ENCODE measurements at places on chromosomes 3 and 15.

DNA sequence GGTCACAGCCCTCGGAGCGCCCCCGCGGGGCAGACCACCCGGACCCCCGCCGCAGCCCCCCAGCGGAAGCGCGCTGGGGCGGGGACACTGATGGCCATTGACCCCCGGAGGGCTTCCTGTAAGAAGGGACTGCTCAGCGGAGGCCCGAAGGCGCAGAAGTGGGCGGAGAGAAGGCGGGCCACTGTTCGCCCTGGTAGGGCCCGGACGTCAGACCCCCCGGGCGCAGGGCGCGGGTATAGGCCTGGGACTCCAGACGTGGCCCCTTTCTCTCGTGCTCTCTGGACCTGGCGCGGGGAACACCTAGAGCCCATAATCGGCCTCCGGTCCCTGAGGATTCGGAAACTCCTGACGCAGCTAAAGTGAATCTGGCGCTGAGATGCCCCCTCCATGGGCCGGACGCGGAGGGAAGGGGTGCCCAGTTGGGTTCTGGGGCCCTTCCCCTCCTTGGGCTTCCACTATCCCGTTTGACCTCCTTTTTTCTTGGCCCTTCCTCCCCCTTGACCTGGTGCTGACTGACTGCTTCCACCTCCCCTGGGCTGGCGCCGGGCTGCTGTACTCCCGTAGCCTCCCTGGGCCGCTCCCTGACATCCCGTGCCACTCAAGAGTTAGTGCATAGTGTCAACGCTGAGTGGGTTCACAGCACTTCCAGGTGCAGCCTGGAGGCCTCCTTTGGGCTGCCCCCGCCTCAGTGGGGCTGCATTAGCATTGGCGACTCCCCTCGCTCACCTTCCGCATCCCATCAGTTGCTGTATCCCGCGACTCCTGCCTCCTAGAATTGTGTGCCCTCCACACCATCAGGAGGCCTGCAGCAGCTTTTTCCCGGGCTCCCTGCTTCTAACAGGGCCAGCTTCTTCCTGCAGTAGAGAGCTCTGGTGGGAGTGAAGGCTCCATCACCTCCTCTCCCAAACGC lies 694 bp downstream of the ABTB1 start:
- DNase-seq, result no peak

DNA sequence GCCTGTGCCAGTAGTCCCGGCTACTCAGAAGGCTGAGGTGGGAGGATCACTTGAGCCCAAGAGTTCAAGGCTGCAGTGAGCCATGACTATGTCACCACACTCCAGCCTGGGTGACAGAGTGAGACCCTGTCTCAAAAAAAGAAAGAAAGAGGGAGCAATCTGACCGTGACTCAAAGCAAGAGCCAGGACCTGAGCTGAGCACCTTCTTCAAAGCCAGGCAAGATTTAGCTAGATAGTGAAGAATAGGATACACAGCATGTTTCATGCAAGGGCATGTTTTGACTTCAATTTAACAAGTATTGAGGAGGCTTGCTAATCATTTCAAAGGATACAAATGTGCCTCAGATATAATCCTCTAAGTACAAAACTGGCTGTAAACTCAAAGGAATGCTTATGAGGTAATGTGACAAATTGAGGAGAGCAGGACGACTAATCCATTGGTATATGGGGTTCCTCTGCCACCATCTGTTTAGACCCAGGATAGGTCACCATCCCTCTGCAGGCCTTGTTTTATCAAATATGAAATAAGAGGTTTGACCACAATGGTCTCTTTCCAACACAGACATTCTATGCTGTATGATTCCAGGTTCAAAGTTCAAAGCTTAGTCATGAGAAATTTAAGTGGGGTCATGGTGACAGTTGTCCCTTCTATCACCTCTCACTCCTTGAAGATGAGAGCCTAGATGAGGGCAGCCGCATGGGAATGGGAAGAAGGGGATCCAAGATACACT lies 33.2 kb downstream of the RAB27A start:
- DNase-seq, result no peak

DNA sequence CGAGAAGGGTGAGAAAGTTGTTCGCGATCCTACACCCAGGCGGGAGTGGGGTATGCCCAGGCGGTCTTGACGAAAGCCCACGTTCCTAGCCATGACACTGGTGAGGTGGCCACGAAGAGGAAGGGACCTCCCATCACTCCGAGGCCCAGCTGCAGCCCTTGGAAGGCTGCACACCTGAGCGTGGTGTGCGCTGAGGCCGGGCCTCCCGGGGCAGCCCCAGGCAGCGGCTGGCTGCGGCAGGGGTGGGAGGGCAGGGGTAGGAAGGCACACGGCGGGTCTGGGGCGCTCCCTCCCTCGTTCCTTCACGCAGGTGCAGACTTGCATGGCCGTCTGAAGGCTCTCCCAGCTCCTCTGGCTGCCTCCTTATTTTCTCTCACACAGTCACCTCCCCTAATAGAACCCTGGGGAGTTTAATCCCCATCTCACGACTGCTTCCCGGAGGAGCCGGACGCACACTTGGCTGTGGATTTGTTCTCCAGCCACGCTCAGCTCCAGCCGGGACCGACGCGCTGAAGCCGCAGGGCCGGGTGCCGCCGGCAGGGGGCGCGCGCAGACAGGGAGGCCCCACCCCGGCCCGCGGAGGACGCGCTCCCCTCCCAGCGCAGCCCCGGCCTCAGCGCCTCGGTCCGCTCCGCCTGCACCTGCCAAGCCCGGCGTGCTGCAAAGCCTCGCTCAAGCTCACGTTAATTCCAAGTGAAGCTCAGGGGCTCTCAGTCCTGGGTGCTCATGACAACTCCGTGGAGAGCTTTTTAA lies 37.8 kb upstream of the MUC4 start:
- no peak for DNase-seq

- no peak for DNase-seq
Measured at GRCh38 chr3:152628496-152628895, 206.4 kb upstream of the P2RY1 start.

GRCh38 chr3:65888196-65888595 lies 150.5 kb downstream of the MAGI1 start:
- DNase-seq, result no peak

- DNase-seq, result no peak
Measured at GRCh38 chr3:143786219-143787191, 61.8 kb downstream of the SLC9A9 start.

DNA sequence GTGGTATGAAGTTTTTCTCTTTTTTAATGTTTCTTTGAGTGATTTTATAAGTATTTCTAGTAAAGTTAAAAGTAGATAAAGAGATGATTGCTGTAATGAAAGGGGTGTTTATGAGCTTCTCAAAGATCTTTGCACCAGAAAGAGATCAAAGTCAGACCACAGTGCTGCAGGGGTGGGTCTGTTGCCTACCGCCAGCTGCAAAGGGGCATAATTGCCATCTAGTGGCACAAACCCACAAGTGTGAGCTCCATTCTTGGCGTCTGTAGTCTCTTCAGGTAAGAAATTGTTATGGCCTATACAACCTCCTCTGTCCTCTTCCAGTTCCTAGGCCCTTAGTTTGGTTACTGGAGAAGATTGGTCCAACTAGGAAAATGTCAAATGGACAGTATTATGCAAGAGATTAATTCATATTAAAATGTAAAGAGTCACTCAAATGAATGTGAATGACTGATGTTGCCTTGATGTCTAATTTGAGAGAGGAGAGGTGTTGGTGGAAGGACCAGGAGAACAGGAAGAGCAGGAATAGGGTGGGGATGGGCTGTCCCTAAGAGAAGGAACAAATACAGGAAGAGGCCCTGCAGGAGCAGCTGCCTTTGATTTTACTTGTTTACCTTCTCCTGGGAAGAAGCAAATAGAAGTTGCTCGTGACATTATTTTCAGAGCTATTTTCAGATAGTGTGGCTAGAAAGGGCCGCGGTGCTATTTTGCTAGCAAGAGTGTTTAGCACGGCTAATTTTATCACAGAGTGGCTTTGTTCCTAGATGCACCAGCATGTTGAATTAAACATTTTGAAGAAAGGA lies 53.0 kb upstream of the GSK3B start:
- DNase-seq, result no peak

GRCh38 chr15:61659566-61660190 lies 400.6 kb downstream of the VPS13C start:
- no peak for DNase-seq

DNA sequence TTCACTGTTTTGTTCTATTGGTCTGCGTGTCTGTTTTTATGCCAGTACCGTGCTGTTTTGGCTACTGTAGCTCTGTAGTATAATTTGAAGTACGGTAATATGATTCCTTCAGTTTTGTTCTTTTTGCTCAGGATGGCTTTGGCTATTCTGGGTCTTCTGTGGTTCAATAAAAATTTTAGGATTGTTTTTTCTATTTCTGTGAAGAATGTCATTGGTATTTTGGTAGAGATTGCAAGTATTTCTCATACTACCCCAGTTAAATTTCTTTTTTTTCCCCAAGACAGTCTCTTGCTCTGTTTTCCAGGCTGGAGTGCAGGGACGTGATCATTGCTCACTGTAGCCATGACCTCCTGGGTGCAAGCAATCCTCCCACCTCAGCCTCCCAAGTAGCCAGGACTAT lies 53.4 kb downstream of the STARD9 start:
- DNase-seq, result no peak

DNA sequence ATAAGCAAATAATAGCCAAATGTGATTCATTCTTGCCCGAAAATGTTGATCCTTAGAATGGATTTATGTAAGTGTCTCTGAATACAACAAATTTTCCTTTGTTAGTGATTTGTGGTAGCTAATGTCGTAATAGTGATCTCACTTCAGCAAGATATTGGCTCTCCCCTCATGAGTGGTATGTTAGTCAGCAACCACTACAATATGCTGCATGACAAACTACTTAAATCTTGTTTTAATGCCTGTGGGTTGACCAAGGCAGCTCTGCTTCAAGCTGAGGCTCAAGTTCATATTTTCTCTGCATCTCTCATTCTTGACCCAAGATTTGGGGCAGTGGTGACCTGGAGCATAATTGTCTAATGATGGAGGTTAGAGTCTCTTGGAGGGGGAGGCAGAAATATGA lies 49.8 kb upstream of the GALNT15 start:
- DNase-seq, result no peak

GRCh38 chr15:89814112-89814742 lies 425 bp downstream of the ANPEP start:
- no peak for DNase-seq

GRCh38 chr3:145767909-145768308 lies 393.1 kb downstream of the PLOD2 start:
- DNase-seq, result no peak
